Activated CD4-positive, alpha-beta memory T cell treated with anti-CD3 and anti-CD28 coated beads for 36 hours (primary cell): ENCODE measurements at places on chromosomes 1 and 21.
A peak's percentile ranks its signal among the peaks of the same experiment; 100 is the strongest.

DNA sequence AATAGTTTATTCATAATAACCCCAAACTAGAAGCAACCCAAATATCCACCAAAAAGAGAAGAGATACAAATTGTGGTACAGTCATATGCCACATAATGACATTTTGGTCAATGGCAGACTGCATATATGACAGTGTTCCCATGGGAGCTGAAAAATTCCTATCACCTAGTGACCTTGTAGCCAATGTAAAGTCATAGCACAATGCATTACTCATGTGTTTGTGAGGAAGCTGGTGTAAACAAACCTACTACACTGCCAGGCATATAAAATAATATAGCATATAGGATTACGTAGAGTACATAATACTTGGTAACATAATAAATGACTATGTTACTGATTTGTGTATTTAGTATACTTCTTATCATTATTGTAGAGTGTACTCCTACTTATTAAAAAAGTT is 29.5 kb upstream of the SLFNL1 start:
- DNase-seq, result no peak

DNA sequence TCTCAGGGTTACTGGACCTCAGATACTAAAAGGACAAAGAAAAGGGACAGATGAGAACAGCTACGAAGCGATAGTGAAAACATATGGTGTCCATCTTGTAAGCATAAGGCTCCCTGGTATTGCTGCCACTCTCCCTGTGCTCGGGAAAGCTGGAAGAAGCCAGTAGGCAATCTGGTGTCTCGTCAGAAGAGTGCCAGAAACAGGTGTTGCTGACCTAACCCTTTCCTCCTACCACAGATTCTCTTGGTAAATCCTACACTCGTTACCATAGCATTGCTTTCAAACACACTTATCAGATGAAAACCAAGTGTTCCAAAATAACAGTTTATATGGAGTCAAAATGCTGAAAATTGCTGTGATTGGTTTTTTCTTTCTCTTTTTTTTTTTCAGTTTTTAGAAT is 146.3 kb downstream of the NRIP1 start:
- DNase-seq, result no peak

DNA sequence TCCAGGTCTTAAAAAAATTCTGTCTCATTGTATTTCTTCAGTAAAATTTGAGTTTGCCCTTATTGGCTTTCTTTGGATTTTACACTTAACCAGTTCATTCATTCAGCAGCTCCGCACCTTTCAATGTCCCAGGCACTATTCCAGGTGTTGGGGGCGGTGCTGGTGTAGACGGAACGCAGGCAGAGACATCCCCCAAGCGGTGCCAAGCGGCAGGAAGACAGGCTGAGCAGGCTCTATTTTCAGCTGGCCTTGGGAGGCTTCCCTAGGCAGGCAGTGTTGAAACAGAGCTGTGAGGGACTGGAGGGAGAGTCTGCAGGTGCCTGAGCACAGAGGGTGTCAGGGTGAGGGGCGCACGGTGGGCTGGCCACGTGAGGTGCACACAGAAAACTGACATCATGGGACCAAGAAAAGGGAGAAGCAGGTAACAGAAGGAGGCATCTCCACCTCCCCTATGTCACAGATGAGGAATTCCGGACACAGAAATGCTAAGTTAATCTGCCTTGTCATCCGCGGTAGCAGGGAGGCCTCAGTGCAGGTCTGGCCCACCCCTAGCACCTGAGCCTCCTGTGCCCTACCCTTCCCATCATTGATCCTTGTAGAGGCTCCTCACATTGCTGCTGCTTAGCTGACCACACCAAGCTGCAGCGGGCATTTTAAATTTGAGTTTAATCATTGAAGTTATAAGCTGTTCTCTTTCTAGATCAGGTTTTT is 40.8 kb downstream of the SLC37A1 start:
- no peak for DNase-seq

DNA sequence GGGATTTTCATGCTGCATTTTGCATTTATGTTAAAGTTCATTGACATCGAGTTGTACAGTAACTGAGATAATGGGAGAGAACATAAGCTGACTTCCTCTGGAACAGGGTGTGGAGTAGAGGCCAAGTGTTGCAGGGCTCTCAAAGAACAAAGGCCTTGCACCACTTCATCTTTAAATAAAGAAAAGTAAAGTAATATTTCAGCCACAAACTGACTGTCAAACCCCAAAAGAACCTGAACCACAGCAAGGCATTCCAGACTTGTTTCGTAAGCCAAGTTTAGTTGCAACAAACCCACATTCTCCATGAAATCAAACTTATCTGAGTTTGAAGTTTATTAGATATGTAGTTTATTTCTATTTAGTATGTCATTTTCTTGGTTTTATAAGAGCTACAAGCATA is 19.1 kb upstream of the HMGCS2 start:
- no peak for DNase-seq

GRCh38 chr1:223106856-223107255 is 36.2 kb downstream of the TLR5 start:
- no peak for DNase-seq

GRCh38 chr1:155940993-155941844 is at the start of gene RXFP4:
TSS of gene RXFP4 (plus strand) at chr1:155941638. CDS start at chr1:155941710, 72 bp downstream.
- peak; percentile 14 for DNase-seq
